Activated T-helper 1 cell treated with anti-CD3 and anti-CD28 coated beads, Interleukin-12 subunit alpha, Interleukin-12 subunit beta, Interleukin-2, Interleukin-4 antibody, amounts not matched to agents 30 ng/mL and 10 ng/mL and 1 ng/mL, durations not matched to agents 14 hours and 24 hours and 36 hours (primary cell): ENCODE measurements at places on chromosomes 12 and 14.

DNA sequence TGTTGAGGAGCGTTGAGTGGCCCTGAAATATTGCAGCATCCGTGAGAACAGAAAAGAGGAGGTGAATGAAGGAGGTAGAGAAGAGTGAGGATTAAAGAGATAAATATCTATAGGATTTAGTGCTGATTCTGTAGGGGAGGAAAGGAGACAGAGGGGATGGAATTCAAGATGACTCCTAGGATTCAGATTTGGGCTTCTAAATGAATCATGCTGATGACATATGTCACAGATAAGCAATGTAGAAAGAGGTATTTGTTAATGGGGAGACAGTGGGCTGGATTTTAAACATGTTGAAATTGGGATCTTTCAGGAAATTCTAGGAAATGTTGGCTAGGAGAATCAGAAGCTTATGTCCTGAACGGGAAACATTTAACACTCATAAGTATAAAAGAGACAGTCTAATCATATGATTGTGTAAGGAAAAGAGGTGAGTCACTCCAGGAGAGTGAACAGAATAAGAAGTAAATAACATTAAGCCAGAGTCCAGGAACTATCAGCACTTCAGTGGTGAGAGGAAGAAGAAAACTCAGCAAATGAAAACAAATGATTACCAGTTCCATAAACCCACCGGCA is 58.1 kb upstream of the DIO2 start:
- H3K4me3 ChIP-seq = no peak overlapping the region
- DNase-seq = no peak
- H3K27me3 ChIP-seq = no peaks in the 10 kb centered on the region

DNA sequence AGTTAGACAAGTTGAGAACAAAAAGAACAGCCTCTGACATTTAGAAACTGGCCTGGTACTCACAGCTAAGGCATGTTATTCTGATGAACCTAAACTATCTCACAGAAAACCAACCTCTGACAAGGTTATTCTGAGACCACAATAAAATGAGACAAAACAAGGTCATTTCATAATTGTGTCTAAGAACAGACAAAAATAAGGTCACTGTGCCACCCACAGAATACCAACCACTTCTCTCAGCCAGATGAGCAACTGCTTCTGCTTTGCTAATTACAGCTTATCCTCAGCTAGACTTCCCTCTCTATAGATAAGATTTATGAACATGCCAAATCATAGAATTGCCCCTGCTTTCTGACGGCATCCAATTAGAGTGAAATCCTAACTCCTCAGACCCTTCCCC is 52.2 kb upstream of the CRACR2A start:
- H3K27me3 ChIP-seq = no peaks in the 10 kb centered on the region
- H3K27ac ChIP-seq = no peak overlapping the region
- H3K36me3 ChIP-seq = peaks cover 10% of the 10 kb centered on the region
- DNase-seq = no peak

- peaks cover 29% of the 10 kb centered on the region for H3K4me1 ChIP-seq
- peaks cover 3% of the 10 kb centered on the region for H3K36me3 ChIP-seq
- H3K27me3 ChIP-seq = peaks cover 1% of the 10 kb centered on the region
- H3K4me3 ChIP-seq = peak overlapping the region; percentile 95
Observed at GRCh38 chr12:76346798-76347420, 1.3 kb downstream of the BBS10 start.

- H3K27me3 ChIP-seq = peaks cover 43% of the 10 kb centered on the region
- H3K36me3 ChIP-seq = peaks cover 1% of the 10 kb centered on the region
- peaks cover 7% of the 10 kb centered on the region for H3K4me1 ChIP-seq
- no peak overlapping the region for H3K27ac ChIP-seq
- DNase-seq = no peak
- no peak overlapping the region for H3K4me3 ChIP-seq
Observed at GRCh38 chr12:41190338-41190737, 2.2 kb downstream of the PDZRN4 start.

DNA sequence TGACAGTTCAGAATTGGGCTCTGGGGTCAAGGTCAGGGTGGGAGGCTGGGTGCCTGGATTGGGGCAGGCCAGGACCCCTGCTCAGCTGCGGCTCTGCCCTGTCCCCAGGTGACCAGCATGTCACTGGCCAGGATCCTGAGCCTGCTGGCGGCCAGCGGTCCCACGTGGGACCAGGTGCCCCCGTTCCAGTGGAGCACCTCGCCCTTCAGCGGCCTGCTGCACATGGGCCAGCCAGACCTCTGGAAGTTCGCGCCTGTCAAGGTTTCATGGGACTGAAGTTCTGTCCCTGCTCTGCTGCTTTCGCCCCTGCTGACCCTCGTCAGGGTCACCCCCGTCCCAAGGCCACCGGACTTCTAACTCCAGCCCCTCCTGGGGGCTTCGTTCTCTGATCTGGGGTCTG is 15.3 kb downstream of the SDS start:
- H3K4me1 ChIP-seq = no peaks in the 10 kb centered on the region
- DNase-seq = no peak
- H3K36me3 ChIP-seq = peaks cover 3% of the 10 kb centered on the region
- no peak overlapping the region for H3K27ac ChIP-seq

GRCh38 chr14:104280085-104280901 is 141.9 kb downstream of the KIF26A start:
- H3K36me3 ChIP-seq = no peaks in the 10 kb centered on the region
- H3K4me1 ChIP-seq = no peaks in the 10 kb centered on the region
- H3K27me3 ChIP-seq = no peaks in the 10 kb centered on the region
- no peak for DNase-seq

- H3K27ac ChIP-seq = no peak overlapping the region
- no peaks in the 10 kb centered on the region for H3K4me1 ChIP-seq
Observed at GRCh38 chr12:90833228-90833627, 121.7 kb downstream of the CCER1 start.
